Renal cortex interstitium (tissue), 15 donors: ENCODE measurements at places on chromosomes 1 and 21.
A peak's percentile ranks its signal among the peaks of the same experiment; 100 is the strongest.

GRCh38 chr21:25191141-25191540 is 416.1 kb downstream of the MRPL39 start:
- DNase-seq: no peak

- DNase-seq: peak; percentile 36
Measured at GRCh38 chr1:165828669-165829329, 1.4 kb downstream of the UCK2 start.

- DNase-seq: no peak
Measured at GRCh38 chr1:230186003-230186863, 119.2 kb downstream of the GALNT2 start.

DNA sequence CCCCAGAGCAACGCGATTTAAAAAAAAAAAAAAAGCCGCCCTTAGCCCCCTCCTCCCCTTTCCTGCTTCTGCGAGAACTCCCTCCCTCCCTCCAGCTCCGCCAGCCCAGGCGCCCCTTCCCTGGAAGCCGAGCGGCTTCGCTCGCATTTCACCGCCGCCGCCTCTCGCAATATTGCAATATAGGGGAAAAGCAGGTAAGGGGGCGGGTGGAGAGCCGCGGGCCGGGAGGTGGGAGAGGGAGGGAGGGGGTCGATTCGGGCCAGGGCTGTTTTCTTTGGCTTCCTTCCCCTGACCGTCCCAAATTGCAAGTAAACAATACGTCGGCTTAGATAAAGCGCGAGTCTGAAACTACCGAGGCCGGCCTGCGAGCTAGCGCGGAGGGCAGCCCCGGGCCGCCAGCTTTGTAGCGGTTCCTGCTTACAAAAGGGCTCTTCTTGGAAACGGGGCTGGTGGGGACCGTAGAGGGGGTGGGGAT is 408 bp downstream of the LMO4 start:
- no peak for DNase-seq

DNA sequence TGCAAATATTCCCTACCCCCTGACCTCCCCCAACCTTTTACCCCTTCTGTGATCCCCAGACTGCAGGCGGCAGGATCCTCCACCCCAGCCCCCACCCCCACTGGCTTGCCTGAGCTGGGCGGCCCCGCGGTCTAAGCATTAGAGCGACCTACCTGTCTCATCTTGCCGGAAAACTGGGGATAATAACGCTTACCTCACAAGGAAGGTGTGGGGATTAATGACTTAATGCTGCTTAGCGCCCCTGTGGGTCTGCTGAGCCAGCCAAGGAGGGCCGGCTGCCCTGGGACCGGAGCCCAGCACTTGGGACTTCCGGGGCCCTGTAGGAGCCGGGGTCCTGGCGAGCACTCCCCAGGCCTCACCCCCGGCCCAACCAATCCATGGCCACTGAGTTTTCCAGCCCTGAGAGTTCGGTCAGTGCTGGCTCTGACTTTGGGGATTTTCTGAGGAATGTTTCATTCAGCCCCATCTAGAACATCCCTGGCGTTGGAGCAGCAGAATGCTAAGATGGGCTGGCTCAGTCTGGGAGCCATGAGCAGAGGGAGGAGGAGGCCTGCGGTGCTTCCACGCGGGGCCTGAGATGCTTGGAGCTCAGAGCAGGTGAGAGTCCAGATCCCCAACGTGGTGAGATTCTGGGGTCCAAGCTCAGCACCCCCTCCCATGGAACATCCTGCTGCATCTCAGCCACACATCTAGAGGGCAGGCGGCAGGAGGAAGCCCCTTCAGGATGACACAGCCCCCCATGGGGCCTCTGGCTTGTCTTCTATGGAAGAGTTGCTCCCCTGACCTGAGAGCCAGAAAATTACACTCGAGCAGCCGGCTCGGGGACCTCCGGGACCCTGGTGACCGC is 97.9 kb downstream of the RIPK4 start:
- DNase-seq: no peak

DNA sequence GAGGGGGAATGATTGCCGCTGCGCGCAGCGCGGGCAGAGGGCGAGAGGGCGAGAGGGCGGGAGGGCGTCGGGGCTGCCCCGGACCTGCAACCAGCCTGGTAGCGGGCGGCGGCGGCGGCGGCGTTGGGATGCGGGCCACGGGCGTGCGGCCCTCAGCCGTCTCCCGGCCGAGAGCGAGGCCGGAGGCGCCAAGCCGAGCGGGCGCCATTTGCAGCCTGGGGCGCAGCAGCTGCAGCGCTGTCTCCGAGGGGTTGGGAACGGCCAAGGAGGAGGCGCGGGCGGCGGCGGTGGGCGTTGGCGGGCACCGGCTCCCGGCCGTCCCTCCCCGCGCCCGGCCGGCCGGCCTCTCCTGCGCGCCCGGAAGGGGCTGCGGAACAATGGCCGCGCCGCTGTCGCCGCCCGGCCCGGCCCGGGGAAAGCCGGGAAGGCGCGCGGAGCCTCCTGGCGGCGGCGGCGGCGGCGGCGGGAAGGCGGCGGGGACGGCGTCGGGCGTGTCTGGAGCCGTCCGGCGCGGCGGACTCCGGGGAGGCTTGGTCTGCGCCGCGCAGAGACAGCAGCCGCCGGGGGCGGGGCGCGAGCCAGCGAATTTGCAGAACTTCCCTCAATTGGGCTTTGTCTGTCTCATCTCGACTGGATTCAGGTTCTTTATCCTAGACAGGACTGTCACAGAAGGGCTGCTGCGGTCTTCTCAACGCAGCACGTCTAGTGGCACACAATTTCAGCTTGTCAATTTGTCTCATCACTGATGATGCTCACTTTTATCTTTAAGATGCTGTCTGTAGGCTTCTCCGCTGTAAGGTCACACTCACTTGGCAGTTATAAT is 35.7 kb downstream of the ZBTB8B start:
- DNase-seq: peak; percentile 53
